ENCODE measurements at places on chromosomes 1 and 21.

DNA sequence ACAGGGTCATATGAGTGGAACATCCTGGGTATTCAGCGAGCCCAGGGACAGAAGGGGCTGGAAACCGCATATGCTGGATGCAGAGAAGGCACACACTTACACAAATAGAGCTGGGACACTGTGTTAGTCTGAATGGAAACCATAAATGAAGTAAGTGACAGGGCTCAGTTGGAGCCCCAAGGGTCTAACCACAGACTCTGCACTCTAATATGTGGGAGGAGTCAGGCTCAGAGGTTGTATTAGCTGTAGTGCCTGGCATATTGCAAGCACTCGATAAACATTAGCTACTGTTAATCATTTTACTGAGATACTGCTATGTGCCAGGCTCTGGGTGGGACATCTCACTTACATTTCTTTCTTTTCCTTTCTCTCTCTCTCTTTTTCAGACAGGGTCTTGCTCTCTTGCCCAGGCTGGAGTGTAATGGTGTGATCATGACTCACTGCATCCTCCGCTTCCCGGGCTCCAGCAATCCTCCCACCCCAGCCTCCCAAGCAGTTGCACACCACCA lies 6.5 kb upstream of the OLIG1 start:
- no peak for DNase-seq

- DNase-seq: peak; percentile 83
These were observed 55.8 kb upstream of the SGIP1 start for GRCh38 chr1:66478116-66478515.

DNA sequence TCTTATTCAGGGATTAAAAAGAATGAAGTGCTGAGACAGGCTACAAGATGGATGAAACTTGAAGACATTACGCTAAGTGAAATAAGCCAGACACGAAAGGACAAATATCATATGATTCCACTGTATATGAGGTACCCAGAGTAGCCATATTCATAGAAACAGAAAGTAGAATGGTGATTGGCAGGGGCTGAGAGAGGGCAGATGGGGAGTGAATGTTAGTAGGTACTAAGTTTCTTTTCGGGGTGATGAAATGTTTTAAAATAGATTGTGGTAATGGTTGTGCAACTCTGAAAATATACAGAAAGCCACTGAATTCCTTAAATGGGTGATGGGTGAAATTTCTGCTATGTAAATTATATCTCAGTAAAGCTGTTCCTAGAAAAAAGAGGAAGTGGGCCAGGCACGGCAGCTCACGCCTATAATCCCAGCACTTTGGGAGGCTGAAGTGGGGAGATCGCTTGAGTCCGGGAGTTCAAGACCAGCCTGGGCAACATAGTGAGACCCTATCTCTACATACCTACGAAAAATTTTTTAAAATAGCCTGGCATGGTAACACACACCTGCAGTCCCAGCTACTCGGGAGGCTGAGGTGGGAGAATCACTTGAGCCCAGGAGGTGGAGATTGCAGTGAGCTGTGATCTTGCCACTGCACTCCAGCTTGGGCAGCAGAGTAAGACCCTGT lies 15.9 kb downstream of the SLC27A3 start:
- no peak for DNase-seq

GRCh38 chr1:25773441-25774125 lies 26.4 kb upstream of the SELENON start:
- no peak for DNase-seq

DNA sequence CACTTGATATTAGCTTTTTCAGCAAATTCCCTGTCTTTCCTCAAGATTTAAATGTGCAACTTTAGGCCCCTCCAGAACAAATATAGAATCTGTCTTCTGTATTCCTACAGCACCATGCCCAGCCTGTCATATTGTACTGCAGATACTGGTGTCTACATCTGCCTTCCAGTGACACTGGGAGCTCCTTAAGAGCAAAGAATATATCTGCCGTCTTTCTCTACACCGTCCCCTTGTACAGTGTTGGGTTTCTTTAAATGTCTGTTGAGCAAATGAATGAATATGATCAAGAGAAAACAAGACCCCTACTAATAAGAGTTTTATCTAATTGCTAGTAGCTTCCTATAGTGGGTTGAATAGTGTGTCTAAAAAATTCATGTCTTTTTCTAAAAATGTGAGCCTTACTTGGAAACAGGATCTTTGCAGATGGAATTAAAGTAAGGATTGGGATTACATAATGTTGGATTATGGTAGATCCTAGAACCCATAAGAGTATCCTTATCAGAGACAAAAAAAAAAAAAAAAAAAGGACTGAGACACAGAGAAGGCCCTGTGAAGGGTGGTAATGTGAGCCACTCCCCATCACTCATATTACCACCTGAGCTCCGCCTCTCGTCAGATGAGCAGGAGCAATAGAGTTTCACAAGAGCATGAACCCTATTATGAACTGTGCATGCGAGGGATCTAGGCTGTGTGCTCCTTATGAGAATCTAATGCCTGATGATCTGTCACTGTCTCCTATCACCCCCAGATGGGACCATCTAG lies 128.6 kb downstream of the FAF1 start:
- no peak for DNase-seq

GRCh38 chr1:48216941-48217340 lies 5.6 kb upstream of the SLC5A9 start:
- DNase-seq: no peak

DNA sequence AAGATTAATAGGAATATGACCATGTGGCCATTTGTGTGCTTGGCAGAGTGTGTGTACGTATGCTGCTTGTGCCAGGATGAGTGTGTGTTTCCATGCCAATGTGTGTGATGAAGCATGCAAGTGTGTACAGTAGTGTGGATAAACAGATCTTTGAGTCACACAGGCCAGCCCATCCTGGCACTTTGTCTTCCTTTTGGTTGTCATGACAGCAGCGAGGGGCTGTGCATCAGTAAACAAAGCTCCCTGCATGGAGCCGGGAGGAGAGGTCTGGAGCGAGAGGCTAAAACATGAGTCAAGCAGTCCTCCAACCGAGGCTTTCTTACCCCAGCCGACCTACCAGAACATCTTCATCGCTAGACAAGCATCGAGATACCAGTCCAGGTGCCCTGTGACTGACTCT lies 221.2 kb downstream of the CACNA1E start:
- DNase-seq: no peak

- DNase-seq: no peak
These were observed 118.2 kb upstream of the HOOK1 start for GRCh38 chr1:59696421-59697115.

DNA sequence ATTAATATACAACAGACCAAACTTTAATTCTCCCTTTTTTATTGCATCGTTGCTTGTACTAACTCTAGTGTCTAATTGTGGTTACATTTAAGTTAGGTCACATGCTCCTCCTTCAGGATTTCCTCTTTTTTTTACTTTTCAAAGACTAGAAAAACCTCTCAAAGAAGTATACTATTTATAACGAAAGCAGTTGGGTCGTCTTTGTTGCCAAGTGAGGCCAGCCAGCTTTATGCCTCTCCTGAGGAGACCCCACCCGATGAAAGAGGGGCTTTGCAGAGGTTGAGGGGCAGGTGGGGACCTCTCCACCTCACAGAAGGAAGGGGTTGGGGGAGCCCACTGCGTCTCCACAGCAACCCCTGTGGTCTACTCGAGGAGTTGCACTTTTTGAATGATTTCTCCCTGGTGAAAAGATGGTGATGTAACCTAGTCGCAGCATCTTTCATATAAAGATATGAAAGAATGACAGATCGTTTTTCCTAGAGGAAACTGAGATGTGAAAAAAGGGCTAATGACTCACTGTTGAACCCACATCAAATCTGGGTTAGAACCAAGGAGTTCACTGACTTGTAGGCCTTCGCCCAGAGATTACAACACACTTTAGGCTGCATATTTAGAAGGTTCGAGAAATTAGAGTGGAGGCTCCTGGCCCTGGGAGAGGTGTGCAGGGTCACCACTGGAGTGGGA lies 6.4 kb downstream of the TGFB2 start:
- no peak for DNase-seq

DNA sequence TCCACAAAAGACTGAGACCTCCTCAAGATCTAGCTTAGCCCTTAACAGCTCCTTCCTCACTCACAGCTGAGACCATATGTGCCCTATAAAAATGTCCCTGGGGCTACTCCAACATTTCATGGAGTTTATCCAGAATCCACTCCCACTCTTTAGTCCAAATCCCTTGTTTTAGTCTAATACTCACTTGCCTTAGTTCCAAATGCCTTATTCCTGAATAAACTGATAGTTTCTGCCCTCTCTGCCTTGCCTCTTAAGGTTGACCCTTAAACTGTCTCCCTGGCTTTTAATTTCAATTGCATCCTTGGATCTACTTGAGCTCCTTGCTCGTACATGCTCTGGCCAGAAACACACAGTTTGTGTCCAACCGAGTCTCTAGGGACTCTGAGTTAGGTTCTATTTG lies 47.3 kb upstream of the LYPLAL1 start:
- no peak for DNase-seq

DNA sequence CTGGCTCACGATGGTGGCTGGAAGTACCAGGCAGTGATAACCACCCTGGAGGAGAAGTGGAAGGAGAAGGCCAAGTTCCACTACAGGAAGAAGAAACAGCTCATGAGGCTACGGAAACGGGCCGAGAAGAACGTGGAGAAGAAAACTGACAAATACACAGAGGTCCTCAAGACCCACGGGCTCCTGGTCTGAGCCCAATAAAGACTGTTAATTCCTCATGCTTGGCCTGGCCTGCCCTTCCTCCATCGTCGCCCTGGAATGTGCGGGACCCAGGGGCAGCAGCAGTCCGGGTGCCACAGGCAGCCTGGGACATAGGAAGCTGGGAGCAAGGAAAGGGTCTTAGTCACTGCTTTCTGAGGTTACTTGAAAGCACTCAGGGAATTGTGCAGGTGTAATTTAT lies 10.8 kb downstream of the IL24 start:
- DNase-seq: no peak

DNA sequence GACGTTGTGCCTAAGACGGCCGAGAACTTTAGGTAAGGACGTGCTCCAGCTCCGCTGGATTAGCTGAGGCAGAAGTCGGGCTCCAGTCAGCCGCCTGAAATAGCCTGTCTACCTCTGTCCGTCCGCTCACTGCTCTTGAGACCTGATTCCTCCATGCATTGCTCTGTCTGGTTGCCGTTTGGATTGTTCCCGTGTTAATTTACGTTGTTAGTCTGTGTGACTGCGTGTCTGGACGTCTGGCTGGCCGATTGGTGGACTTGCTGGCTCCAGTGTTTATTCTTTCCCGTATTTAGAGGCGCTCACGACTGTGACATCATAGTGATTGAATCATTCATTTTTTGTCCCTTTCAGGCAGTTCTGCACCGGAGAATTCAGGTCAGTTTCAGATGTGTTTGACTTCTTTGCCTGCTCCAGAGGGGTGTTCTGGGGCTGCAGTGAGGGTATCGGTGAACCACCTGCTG lies 684 bp downstream of the PPIH start:
- DNase-seq: no peak

GRCh38 chr1:198121056-198121826 lies 35.6 kb upstream of the NEK7 start:
- peak; percentile 68 for DNase-seq

DNA sequence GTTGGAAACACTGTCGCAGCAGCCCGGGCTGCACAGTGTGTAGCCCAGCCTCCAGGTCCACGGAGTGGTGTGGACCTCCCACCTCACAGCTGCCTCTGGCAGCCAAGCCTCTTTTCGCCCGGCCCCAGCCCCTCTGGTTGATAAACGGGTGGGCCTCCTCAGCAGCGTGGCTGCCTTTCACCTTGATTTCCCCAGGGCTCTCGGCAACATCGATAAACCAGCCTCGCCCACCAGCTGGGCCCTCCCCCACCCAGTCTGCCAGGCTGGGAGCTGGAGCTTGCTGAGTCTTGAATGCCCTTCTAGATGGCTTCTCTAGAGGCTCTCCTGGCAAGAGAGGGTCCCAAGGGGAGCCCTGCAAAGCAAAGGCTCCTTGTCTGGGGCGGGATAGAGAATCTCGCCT lies 31.0 kb upstream of the LHX4 start:
- no peak for DNase-seq

GRCh38 chr1:14071581-14071980 lies 371.6 kb downstream of the PRDM2 start:
- DNase-seq: no peak

- DNase-seq: no peak
These were observed 17.9 kb downstream of the PLXNA2 start for GRCh38 chr1:208225954-208226937.

- DNase-seq: no peak
These were observed 347.4 kb upstream of the B3GALT2 start for GRCh38 chr1:193533853-193534252.

DNA sequence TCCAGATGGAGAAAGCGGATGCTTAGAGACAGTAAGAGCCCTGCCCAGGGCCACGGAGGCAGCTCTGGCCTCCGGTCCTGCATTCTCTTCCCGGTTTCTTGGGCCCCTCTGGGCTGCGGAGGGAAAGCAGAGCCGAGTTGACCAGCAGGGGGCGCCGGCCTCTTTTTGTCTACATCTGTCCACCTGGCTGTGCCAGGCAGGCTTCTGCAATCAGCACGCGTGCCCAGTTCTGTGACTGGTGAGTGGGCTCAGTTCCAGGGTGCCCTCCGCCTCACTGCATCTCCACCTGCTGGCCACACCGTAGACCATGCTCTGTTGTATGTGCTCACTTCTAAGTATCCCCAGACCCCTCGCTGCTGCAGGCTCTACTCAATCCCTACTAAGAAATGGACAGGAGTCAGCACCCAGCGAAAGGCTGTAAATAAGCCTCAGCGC lies 6.7 kb upstream of the HUNK start:
- DNase-seq: peak; percentile 59
